HT1080 (cell line): ENCODE measurements at places on chromosomes 1 and 21.

- DNase-seq = no peak
Observed at GRCh38 chr1:182260516-182260915, 131.1 kb downstream of the GLUL start.

DNA sequence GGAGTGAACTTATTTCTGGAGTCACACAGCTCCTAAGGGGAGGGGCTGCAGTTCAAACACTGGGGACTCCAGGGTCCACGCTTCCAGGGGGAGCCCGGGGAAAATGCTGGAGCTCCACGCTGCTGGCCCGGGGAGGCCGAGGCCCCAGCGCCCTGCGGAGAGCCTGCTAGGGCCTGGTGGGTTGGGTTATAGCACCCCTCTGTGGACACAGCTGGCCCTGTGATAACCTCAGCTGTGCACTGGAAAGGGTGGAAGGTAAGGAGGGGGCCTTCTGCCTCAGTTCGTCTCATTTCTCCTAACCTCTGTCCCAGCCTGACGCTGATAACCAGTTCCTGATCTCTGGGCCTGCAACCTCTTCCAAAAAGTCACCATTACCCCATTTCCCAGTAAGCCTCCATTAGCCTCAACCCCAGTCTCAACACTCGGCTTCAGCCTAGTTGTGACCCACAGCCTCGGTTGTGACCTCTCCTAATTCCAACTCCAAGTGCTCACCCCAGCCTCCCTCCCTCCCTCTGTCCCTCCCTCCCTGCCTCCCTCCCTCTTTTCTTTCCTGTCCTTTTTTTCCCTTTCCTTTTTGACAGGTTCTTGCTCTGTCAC is 7.1 kb downstream of the NBL1 start:
- DNase-seq = peak; percentile 34

- no peak for DNase-seq
Observed at GRCh38 chr21:42041711-42042110, 29.4 kb upstream of the UMODL1 start.

DNA sequence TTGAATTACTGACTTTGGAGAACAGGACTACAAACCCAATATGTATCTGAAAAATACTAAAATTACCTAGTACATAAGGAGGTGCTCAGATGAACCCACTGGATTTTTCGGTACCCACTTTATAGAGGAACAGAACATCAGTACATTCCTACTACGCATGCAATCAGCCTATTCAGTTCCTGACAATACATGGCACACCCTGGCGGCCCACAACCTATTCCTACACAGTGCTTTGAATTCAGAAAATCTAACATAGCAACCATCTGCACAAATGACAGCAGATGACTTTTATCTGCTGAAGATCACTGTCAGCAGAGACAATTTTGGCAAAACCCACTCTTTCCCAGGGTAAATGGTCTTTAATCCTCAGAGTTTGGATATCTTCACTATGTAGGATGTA is 257.1 kb upstream of the GREM2 start:
- DNase-seq = no peak

GRCh38 chr1:66437136-66437401 is 96.9 kb upstream of the SGIP1 start:
- DNase-seq = no peak

DNA sequence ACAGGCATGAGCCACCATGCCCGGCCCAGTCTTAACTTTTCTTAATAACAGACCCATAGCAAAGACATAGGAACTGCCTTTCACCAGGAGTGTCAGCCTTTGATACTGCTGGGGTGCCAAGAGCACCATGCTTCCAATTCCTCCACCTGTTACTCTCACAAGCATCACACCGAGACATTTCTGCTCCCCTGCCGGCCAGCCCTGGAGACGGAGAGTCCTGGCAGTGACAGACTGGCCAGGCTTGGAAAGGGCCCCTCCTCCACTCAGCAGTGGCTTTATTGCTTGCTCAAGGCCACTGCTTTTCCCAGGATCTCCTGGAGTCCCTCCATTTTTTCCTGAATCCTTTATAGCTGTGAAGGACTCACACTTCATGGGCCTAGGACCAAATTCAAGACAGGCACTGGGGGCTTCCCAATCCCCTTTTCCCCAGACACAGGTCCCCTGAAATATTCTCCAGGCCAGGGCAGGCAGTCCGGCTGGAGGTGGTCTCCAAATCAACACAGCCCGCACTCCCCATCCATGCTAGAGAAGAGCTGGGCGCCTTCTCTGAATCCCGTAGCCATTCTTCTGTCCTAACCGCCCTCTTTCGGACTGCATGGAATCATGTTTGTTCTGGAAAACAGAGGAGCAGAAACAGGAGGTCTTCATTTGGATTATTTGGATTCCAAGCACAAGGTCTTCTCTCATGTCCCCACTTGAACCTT is 25.5 kb upstream of the PTPRF start:
- DNase-seq = no peak

DNA sequence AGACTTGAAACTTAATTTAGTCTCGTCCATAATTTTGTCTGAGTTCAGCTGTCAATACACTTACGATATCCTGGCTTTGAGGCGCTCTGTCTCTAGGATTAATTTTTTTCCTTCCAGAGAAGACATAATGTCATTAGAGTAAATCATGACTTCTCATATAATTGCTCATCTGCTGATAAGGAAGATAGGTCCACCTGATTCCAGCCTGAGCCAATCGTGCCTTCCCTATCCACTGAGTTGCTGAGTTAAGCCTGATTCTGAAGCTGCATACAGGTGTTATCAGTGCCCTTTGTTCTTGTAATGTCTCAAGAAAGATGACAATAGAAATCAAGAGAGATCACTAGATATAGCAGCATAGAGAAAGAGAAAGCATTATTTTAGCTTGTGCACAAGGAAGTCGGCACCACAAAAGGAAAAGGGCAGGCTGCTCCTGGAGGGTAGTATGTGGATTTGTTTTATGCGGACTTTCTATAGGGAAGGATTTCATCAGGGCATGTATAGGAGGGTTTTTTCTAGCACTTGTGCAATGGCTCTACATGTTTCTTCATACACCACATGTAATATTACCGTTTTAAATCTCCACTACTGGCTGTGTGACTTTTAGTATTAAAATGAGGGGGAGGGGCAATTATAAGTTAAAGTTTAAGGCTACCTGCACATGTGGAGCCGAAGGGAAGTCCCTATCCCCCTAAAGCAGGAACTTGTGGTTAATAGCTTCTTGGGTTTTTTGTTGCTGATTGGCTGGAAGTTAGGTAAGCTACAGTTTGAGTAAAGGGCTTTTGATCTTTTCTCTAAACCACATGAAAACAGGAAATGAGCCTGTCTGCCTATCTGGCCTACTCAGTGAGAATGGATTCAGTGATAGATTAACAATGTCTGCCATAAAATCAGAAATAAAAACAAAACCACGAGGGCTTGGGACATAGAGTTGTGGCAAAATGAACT is 133.4 kb downstream of the PLPPR5 start:
- peak; percentile 68 for DNase-seq

DNA sequence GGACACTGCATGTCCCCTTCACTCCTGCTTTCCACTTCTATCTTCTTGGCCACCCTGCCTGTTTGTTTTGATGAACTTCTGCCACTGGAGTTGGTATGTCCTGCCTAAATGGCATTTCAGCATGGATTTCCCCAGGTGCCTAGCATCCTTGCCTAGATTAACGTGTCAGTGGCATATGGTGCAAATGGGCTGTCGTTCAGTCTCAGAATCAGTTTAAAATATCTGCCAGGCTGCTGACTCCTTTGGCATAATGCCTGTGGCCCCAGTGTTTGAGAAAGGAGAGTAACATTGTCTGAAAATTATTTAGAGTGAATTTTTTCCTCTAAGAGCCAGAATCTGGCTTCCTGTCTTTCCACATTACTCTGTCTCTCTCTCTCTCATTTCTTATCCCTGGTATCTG is 64.9 kb upstream of the BARHL2 start:
- no peak for DNase-seq

DNA sequence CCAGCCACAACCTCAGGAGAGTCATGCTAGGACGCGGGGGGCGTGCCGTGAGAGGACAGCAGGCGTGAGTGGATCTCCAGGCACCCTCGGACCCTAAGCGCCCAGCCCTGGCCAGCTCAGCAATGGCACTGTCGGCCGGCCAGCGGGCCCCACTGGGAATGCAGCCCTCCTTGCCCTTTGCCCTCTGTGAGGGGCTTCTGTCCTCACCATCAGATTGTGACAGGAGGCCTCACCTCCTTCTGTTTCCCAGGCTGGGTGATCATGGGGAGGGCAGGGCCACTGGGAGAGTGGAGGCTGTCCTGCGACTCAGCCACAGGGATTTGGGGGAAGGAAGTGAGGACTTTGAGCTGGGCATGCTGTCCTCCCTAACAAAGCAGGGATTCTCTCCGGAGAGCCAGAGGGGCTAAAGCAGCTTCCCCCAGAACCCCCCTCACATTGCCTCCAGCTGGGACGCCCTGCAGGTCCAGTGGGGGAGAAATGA is 6.6 kb upstream of the LRRC3 start:
- DNase-seq = no peak

- DNase-seq = no peak
Observed at GRCh38 chr1:152392909-152393308, 21.2 kb downstream of the CRNN start.

DNA sequence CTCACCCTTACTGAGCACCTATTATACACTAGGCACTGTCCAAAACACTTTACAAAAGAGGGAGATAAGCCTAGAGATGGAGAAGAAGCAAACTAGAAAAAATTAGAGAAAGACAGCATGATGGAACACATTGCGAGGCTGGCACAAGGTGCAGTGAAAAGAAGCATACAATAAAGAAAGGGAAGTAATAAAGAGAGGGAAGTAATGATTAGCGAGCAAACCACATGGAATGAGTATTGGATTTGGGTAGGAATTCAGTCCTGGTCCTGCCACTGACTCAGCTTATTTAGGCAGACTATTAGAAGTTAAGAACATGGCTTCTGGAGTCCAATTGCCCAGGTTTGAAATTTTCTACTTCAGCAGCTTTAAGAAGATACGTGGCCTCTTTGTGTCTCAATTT is 32.6 kb upstream of the FNBP1L start:
- DNase-seq = no peak

- peak; percentile 92 for DNase-seq
Observed at GRCh38 chr1:36133484-36133883, 8.5 kb upstream of the COL8A2 start.

DNA sequence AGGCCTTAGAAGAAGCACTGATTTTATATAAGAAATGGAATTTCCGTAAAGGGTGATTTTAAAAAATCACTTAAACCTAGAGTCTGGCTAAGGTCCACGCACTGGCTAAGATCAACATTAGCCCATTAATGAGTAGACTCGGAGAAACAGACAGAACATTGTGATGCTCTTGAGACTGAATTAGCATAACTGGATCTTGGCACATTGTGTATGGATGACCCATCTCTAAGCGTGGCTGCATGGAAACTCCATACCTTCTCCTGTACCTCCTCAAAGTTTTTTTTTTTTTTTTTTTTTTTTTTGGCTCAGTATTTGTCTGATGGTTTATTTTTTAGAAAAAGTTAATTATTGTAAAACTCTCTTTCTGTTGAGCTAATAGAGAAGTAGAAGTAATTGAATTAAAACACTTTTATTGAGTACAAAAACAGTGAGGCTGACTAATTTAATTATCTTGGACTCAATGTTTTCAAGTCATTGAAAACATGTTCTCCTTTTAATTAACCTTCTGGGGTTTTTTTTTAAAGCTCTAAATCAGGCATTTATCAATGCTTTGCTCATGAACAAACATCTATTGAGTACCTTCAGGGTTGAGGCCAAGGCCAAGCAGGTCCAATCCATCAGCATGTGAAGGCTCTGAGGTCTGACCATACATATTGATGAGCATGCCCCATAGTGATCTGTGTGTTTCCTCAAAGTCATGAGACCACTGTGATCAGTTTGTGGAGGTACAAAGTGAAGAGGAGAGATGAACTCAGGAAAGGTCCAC is 74.0 kb downstream of the TLR5 start:
- DNase-seq = no peak

- no peak for DNase-seq
Observed at GRCh38 chr1:79556189-79556588, 549.7 kb upstream of the ADGRL4 start.

GRCh38 chr1:1354271-1355247 is 3.8 kb downstream of the MXRA8 start:
- no peak for DNase-seq

- DNase-seq = peak; percentile 78
Observed at GRCh38 chr1:36034692-36035091, 49.2 kb upstream of the TEKT2 start.

DNA sequence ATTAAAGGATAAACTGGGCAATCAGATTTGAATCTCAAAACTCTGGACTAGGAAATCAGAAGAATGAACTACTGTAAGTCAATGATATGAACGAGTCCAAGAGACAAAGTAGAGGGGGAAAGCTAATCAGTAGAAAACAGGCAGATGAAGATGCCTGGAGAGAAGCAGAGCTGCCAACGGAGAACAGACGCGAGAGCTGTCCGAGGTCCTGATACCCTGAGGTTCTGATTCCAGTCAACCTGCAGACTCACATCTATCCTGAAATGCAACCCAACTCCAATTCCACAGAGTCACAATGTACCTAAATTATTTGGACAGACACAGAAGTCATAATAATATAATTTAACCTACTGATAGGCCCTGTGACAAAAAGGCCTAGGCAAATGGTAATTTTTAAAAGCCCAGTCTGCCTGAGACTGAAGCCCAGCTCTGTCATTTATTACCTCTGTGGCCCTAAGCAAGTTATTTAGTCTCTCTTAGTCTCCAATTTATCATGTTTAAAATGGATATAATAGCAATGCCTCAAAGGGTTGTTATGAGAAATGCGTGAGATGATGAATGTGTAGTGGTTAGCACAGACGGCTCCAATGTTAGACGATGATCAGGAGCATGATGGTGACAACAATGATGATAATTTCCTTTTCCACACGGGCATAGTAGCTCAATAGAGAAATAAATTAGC is 33.4 kb downstream of the RGS7 start:
- peak; percentile 35 for DNase-seq

DNA sequence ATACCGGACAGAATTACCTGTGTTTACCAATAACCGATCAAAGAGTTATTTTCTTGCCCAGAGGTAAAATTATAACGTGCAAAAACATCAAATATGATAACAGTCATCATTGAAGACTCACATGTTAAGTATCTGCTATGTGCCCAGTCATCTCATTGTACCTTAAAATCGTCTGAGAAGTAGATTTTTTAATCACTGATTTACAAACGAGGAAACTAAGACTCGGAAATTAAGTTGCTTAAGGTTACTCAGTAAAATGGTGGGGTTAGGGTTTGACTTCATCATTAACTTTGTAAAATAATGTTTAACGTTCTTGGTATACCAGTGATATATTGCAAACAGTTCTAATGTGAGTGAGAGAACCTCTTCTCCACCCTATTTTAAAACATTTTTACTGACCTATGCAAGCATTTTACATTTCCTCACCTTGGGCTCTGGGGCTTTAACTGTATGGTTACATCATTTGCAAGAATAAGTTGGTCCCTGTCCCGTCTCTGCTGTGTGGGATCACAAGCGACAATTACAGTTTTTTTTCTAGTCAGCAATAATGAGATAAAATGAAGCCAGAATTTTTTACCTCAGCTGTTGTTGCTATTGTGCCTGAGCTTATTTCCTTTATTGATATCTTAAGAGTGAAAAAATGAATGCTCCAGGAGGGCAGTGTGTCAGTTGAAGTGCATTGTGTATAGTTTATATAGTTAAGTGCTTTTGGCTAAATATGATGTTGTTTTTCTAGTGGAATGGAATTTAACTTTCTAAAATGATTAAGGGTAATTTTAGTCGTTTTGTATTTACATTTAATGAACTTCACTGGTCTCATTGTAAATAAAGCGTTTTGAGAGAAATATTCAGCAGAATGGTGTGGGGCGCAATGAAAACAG is 2.7 kb downstream of the RPRD2 start:
- DNase-seq = no peak

- no peak for DNase-seq
Observed at GRCh38 chr1:156048663-156049258, 4.8 kb downstream of the UBQLN4 start.
